HL-60 (cell line): ENCODE measurements at places on chromosomes 5 and 9.
A peak's percentile ranks its signal among the peaks of the same experiment; 100 is the strongest.

GRCh38 chr5:176365351-176366231 is at the start of gene ARL10:
ARL10 (plus strand) TSS chr5:176365487; CDS start chr5:176365564, 77 bp downstream.
- no peak for DNase-seq

DNA sequence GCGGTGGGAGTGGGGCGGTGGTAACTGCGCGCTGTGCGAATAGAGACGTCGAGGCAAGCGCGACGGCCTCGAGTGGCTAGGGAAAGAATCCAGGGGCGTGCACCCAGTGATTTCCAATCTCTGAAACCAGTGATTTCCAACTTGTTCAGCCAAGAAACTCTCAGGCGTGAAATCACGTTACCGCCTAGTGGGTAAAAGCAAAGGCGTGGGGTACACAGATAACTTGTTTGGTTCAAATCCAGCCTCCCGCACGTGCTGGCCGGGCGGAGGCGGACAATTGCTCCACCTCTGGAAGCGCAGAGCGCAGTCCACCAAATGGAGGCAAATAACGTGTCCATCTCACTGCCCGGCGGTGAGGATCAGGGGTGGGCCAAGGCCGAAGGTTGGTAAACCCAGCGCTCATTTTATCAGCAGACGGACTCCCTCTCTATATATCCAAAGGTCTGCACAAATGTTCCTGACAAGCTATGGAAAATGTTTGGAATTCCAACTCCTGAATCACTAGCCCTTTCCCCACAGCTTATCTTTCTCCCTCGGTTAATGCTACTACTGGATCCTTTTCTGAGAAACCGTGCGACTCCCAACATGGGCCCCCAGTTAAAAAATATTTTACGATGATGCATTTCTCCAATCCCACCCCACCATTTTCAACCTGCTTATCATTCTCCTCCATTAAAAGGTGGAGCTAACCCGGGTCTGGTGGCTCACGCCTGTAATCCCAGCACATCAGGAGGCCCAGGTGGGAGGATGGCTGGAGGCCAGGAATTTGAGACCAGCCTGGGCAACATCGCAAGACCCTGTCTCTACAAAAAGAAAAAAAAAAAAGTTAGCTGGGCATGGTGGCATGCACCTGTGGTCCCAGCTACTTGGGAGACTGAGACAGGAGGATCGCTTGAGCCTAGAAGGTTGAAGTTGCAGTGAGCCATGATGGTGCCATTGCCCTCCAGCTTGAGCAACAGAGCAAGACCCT is 950 bp upstream of the FNBP1 start:
- DNase-seq: no peak

- peak; percentile 38 for DNase-seq
Measured at GRCh38 chr9:100473276-100474081, 530 bp downstream of the TMEFF1 start.

- DNase-seq: no peak
Measured at GRCh38 chr5:173727839-173728778, 111.7 kb upstream of the BOD1 start.

DNA sequence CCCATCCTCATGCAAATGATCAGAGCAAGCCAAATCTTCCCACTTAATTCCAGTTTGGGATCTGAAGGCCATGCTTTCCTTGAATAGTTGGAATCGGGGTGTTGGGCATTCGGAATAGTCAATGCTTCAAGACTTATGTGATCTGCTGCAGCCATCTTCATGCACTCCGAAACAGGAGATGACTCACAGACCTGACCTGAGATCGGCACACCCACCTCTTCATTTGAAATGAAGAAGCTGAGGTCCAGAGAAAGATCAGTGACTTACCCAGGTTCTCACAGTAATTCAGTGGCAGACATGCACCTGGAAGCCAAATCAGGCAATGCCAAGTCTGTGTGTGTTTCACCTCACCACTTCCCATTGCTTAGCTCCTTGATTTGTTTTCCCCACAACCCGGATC is 33.0 kb downstream of the FOXD1 start:
- no peak for DNase-seq

DNA sequence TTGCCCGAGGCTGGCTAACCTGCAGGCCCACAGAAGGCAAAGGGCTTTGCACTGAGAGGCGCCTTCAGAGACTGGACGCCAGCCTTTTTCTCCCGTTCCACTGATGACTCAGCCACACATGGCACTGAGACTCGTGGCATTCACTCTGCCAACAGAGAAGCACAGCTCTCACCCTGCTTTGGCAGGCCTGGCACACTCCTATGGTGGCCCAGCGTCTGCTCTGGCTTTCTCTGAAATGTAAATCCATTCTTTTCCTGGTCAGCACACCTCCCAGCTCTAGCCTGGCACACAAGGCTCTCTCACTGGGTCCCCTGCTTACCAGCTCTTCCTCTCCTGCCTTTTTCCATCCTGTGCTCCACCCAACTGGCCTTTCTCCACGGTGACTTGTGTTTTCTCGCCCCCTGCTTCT is 5.9 kb upstream of the MELK start:
- no peak for DNase-seq

GRCh38 chr9:1400983-1401382 is 350.8 kb downstream of the DMRT2 start:
- no peak for DNase-seq

DNA sequence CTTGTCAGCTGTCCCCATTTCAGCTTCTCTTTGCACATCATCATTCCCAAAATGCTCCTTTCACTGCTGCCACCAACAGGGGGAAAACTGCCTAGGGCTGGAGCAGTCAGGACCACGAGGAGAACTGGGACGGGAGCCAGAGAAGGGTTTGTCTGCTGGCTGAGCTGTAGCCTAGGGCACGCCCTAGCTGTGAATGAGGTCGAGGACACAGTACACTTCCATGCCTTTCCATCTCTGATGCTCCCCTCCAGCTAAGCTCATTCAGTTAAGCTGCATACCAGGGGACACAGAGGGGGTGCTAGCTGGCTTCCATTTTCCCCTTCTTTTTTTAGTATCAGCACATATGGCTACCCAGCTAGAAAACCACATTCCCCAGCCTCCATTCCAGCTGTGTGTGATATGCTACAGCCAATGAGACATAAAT is 64.7 kb downstream of the STK10 start:
- no peak for DNase-seq

DNA sequence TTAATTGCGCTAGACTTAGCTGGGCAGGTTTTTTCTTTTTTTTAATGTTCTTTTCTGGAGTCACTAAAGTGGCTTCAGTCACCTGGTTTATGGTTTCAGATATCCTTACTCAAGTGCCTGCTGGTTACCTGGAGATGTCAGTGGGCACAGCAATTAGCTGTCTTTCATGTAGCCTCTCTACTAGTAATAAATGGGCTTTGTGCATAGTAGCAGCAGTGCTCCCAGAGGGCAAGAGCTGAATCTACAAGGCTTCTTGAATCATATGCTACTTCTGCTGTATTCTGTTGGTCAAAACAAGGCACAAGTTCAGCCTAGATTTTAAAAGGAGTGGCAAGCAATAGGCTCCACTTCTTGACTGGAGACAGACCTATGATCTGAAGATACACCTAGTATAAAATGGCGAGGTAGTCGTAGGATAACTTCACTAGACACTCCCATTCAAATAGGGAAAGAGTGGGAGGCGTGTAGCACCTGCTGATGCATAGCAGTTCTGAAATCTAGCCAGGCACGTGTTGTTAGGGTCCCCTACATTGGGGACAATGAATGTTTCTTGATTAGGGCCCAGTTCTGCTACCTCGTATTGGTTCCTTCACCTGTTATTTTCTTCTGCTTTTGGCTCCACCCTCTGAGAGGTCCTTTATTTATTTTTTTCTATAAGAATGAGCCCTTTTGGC is 7.0 kb downstream of the SCAMP1 start:
- DNase-seq: no peak
